ENCODE measurements at places on chromosomes 5 and 9.

GRCh38 chr9:27353474-27354229 is 56.7 kb upstream of the EQTN start:
- no peak for DNase-seq

DNA sequence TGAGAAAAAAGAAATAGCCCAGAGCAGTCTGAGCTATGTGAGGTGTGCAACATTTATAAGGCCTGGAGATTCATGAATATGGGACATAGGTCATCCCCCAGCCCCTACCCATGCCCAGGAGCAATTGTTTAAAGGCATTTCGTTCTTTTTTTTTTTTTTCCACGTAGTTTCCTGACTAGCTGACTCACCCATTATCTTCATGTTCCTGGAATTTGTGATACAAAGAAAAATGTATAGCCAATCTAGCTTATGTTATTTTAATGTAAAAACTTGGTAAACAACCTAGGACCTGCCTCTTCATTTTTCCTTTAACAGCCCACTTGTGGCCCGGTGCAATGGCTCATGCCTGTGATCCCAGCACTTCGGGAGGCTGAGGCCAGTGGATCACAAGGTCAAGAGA is 81.3 kb downstream of the OSTF1 start:
- DNase-seq: no peak

GRCh38 chr5:169812786-169813185 is 167.5 kb downstream of the INSYN2B start:
- no peak for DNase-seq

GRCh38 chr9:101235105-101235866 is 149.5 kb downstream of the BAAT start:
- DNase-seq: no peak
